Naive thymus-derived CD4-positive, alpha-beta T cell (primary cell): ENCODE measurements at places on chromosomes 3 and 15. TPM values are rescaled to one million over a fixed set of nuclear protein-coding genes. Genes with fewer than 3 reads are reported as not detected.

DNA sequence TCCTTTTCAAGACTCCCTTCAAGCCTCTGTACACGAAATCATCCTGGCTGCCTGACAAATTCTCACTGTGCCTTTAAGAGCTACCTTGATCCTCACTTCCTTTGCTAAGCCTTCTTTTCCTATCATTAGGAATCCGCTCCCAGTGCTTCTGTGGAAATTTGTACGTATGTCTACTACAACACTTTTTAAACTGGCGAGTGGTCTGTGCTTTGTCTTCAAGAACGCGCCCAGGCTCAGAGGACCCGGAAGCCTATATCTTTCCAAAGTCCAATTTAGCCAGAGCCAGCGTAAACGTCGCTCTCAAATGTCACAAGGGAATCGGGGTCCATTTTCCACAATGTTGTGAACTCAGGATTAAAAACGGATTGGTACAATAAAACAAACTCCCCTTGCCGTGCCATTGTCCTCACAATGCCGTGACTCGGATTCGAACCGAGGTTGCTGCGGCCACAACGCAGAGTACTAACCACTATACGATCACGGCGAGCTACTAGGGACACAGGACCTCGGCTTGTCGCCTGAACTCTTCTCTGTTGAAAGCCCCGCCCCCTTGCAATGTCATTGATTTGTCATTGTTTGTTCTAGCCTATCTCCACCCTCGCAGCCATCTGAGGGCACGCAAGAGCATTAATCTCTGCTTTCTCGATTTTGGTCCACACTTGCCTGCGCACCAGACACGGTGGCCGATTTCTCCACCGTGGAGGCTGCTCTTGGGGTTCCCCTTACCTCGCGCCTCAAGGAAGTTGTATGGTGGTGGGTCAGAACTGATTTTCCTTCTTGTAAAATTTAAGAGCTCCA is 12.4 kb upstream of the SHF start:
- no peaks in the 10 kb centered on the region for H3K27me3 ChIP-seq
- no peaks in the 10 kb centered on the region for H3K36me3 ChIP-seq
- peak overlapping the region; percentile 69 for H3K4me3 ChIP-seq
- peak overlapping the region; percentile 90 for H3K27ac ChIP-seq
- peaks cover 10% of the 10 kb centered on the region for H3K4me1 ChIP-seq
- DNase-seq = peak; percentile 98

GPR156 gene
- 0.27 TPM for total RNA-seq

GRCh38 chr15:39360452-39360851 is 220.4 kb upstream of the THBS1 start:
- no peak for DNase-seq
- no peaks in the 10 kb centered on the region for H3K4me1 ChIP-seq
- H3K27ac ChIP-seq = no peak overlapping the region
- no peaks in the 10 kb centered on the region for H3K27me3 ChIP-seq
- no peaks in the 10 kb centered on the region for H3K36me3 ChIP-seq

- DNase-seq = no peak
- peaks cover 58% of the 10 kb centered on the region for H3K27me3 ChIP-seq
- no peaks in the 10 kb centered on the region for H3K36me3 ChIP-seq
- H3K27ac ChIP-seq = no peak overlapping the region
- H3K4me1 ChIP-seq = peaks cover 6% of the 10 kb centered on the region
Observed at GRCh38 chr3:138947495-138948121, 591 bp downstream of the FOXL2NB start.

STRIT1 gene
- total RNA-seq = not detected

GRCh38 chr15:70827721-70828120 is 26.2 kb downstream of the LARP6 start:
- no peak for DNase-seq
- no peaks in the 10 kb centered on the region for H3K4me1 ChIP-seq
- H3K27me3 ChIP-seq = no peaks in the 10 kb centered on the region
- no peaks in the 10 kb centered on the region for H3K36me3 ChIP-seq

DNA sequence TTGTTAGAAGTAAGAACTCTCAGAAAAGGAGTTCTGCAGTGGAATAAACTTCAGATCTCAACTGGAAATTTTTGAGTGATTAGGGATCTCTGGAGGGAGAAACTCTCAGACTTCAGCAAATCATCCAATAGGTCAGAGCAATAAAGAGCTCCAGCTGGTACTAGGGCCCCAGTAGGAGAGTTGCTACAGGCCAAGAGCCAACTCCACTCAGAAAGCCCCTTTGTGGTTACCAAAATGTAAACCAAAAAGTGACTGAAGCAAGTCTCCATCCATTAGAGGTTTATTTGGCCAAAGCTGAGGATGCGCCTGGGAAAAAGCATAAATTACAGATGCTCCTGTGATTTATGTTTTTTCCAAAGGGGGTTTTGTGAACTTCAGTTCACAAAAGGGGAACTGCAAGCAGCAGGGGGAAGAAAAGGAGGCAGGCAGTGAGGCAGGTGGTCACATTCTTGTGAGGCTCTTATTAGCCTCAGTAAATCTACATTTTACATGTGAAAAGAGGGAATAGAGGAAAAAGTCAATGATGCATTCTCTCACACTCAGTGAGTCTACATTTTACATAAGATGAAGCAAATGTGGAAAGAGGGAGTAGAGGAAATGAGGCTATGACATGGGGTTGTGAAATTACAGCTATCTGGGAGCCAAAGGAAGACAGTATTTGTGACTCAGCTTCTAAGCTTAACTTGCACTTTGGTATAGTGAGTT is 92.4 kb upstream of the DAZL start:
- no peak overlapping the region for H3K4me3 ChIP-seq
- no peaks in the 10 kb centered on the region for H3K36me3 ChIP-seq
- H3K27me3 ChIP-seq = no peaks in the 10 kb centered on the region
- H3K27ac ChIP-seq = no peak overlapping the region

DNA sequence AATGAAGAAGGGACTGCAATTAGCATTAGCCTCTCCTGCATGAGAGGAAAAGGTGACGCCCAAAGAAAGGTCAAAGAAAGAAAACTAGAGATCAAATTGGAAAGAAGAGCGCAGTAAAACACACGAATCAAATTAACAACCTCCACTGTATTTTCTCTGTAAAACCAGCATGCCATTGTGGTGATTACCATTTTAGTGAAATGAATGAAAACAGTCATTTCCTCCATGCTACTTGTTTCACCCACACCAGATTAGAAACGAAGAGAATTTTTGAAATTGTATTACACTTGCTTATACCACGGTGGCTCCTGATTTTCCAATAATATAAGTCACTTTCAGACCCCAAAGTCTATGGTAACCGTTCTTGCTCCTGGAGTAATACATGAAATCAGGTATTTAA is 71.6 kb downstream of the SUMF1 start:
- peaks cover 13% of the 10 kb centered on the region for H3K36me3 ChIP-seq
- no peak overlapping the region for H3K27ac ChIP-seq

GRCh38 chr3:171116824-171117395 is 90.4 kb upstream of the SLC2A2 start:
- peaks cover 38% of the 10 kb centered on the region for H3K36me3 ChIP-seq
- no peaks in the 10 kb centered on the region for H3K27me3 ChIP-seq
- no peaks in the 10 kb centered on the region for H3K4me1 ChIP-seq

PPARG gene
- 0.53 and 0.61 TPM in 2 replicates for total RNA-seq

GRCh38 chr15:58201516-58201915 is 63.3 kb downstream of the AQP9 start:
- no peaks in the 10 kb centered on the region for H3K4me1 ChIP-seq
- no peak overlapping the region for H3K4me3 ChIP-seq
- H3K27ac ChIP-seq = no peak overlapping the region

DNA sequence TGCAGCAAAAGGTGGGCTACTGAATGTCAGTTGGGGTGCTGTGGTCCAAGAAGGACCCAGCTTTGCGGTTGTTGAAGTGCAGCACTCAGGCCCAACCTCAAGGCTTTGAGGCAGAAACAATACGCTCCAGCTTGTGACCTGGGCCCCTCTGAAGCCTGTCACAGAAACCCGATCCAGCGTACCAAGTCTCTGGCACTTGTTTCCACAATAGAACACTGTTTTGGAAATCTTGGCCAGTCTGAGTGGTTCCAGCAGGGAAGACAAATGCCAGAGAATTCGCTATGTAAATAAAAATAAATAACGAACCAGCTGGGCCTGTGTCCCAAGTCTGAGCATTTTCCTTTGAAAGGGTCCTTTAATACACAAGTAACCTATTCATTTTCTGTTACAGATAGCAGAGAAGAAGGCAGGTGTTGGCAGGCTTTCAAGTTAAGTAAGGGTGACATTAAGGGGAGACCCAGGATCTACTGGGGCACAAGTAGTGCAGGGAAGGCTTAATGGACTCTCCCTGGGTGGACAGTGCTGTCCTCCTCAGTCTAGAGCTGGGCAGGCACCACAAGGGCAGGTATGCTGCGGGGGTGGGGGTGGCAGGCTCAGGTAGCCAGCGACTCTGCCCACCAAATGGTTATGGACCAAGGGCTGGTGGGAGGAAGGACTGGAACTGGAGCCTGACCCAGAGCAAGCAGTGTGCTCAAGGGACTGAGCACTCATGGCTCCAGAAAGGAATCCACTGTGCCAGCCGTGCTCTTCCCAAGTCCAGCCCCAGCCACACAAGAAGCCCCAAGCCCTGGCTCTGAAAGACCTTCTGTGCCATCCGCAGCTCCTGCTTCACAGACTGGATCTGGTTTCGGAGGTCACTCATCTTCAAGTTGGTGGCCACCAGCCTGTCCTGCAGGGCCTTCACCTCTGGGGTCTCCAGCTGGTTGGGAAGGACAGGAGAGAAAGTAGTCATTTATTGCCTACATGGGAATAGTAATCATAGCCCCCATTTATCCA is 26.3 kb downstream of the CCDC13 start:
- H3K27ac ChIP-seq = peak overlapping the region; percentile 7
- no peaks in the 10 kb centered on the region for H3K36me3 ChIP-seq
- DNase-seq = no peak
- peaks cover 38% of the 10 kb centered on the region for H3K4me1 ChIP-seq

DNA sequence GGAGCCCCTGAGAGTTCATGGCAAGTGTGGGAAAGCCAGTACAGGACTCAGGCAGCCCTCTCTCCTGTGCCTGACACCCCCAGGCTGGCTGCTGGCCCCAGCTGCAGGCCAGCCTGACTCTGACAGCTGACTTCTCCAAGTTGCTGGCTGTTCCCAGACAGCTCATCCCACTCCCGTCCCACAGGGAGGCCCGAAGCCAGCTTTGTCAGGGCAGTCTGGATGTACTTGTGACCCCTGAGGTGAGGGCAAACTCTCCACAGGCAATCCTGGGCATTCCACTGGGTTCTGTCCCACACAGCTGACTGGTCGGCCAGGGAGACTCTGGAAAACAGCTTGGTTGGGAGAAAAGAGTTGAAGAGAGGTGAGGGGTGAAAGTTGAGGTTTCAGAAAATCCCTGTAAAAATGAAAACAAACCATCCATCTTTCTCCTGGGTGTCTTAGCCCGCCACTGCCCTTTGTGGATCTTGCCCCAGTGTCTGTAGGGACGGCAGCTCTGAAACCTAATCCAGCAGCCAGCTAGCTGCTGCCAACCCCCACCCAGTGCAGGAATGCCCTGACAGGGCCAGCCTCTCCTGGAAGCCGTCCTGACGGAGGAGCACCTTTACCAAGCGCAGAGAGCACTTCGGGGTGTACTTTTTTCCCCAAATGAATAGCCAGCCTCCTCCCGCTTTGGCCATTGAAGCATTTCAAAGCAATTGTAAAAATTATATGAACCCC is 87.9 kb downstream of the DNAJB8 start:
- no peaks in the 10 kb centered on the region for H3K27me3 ChIP-seq
- no peaks in the 10 kb centered on the region for H3K36me3 ChIP-seq
- no peak for DNase-seq
- no peak overlapping the region for H3K4me3 ChIP-seq
- no peaks in the 10 kb centered on the region for H3K4me1 ChIP-seq
- H3K27ac ChIP-seq = no peak overlapping the region

- no peaks in the 10 kb centered on the region for H3K27me3 ChIP-seq
- no peaks in the 10 kb centered on the region for H3K36me3 ChIP-seq
- H3K4me3 ChIP-seq = no peak overlapping the region
- no peak overlapping the region for H3K27ac ChIP-seq
Observed at GRCh38 chr3:69212411-69213160, 90.2 kb upstream of the LMOD3 start.
